NCI-H524 (cell line): ENCODE measurements at places on chromosomes 1 and 21.

DNA sequence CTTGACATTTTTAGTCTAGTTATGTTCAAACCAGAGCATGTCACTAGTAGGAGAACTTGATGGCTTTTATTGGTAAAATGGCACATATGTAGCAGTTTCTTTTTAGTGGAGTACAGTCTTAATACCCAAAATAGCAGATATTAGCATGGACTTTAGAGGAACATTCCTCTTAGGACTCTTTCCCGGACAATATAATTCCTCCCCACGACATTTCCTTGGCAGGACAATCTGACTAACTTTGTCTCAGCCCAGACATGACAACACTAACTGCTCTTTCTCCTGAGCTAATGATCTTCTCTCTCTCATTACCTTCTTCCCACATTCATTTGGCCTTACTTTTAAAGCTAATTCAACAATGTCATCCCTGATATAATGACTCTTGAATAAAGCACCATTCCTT lies 62.5 kb downstream of the ADAMTS1 start:
- no peak for DNase-seq

GRCh38 chr1:206666954-206667665 lies 17.6 kb upstream of the MAPKAPK2 start:
- DNase-seq: no peak

DNA sequence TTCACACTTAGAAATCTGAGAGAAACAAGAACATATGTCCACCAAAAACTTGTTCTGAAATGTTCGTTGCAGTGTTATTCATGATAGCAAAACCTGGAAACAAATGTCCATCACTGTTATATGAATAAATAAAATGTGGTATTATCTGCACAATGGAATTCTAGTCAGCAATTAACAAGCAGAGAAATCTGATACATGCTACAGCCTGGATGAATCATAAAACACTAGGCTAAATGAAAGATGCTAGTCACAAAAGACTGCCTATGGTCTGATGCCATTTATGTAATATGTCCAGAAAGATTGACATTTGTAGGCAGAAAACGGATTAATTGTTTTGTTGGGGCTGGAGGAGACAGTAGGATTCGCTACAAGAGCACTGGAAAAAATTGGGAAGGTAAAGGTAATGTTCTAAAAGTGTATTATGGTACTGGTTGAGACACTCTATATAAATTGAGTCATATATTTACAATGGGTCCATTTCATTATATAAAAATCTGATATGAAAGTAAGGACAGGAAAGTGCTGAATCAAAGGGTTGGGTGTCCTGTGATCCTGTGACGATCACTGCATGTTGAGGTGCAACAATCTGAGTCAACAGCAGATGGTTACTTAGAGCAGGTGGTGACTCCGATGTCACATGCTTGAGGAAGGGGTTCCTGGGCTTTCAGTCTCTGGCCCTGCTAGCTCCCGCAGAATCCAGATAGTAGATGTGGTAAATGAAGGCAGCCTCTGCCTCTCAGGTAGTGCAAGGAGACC lies 102.1 kb upstream of the NBPF4 start:
- peak; percentile 59 for DNase-seq

- no peak for DNase-seq
Observed at GRCh38 chr1:209412036-209412435, 171.5 kb upstream of the CAMK1G start.

DNA sequence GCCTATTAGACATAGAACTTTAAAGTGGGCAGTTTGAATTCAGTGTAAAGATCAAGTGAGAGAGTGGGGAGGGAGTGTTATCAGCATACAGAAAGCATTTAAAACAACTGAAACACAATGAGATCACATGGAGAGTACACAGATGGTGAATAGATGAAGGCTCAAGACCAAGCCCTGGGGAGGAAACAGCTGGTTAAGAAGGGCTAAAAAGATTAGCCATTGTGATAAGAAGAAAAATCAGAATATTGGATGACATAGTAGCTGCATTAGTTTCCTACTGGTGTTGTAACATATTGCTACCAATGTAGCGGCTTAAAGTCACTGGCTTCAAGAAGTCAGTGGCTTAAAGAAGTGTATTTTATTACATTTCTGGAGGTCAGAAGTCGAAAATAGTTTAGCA lies 443.4 kb upstream of the RGS18 start:
- peak; percentile 91 for DNase-seq

DNA sequence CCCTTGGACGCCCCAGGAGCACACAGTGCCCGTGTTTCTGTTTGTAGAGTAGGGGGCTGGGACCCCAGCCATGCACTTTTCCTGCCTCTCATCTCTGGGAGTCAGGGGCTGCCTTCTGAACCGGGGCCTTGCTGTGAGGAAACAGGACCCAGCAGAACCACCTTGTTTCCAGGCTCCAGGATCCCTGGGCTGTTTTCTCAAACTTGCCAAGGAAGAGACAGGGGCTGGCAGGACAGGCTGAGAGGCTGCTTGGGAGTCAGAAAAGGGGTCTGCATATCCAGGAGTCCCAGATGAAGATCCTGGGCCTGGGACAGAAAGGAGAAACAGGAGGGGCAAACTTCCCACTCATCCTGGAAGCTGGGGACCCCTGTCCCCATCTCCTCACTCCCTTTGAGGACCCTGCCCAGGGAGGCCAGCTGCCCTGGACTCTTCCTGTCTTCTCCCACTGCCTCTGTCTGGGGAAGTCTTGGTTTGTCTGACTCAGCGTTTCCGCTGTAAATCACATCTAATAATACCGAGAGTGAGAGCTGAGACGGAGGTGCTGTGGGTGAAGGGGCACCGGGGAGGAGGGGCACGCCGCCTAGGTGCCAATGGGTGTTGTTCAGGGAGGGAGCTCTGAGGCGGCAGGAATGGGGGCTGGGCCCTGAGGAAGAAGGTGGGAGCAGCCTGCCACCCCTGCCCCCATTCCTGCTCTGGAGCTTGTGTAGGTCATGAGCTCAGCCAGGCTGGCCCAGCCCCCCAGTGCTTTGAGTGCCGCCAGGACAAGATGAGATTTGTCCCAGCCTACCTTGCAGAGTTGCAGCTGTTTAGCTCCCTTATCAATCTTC lies 16.7 kb downstream of the POU3F1 start:
- DNase-seq: peak; percentile 52

GRCh38 chr21:42799516-42799915 lies 79.8 kb downstream of the WDR4 start:
- no peak for DNase-seq

DNA sequence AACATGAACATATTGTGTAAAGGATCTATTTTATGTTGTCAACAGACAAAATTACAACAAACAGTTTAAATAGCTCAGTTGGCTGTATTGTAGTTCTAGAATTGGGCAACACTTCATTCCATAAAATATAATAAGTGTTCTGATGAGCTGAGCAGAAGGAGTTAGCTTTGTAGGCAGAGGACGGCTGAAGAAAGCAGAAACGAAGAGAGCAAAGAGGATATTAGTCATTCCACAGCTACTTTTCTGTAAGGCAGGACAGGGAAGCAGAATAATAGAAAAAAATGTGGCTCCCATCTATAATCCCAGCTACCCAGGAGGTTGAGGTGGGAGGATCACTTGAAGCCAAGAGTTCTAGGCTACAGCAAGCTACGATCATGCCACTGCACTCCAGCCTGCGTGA lies 20.2 kb upstream of the IVNS1ABP start:
- no peak for DNase-seq

- no peak for DNase-seq
Observed at GRCh38 chr1:179241530-179242097, 12.1 kb upstream of the ABL2 start.

DNA sequence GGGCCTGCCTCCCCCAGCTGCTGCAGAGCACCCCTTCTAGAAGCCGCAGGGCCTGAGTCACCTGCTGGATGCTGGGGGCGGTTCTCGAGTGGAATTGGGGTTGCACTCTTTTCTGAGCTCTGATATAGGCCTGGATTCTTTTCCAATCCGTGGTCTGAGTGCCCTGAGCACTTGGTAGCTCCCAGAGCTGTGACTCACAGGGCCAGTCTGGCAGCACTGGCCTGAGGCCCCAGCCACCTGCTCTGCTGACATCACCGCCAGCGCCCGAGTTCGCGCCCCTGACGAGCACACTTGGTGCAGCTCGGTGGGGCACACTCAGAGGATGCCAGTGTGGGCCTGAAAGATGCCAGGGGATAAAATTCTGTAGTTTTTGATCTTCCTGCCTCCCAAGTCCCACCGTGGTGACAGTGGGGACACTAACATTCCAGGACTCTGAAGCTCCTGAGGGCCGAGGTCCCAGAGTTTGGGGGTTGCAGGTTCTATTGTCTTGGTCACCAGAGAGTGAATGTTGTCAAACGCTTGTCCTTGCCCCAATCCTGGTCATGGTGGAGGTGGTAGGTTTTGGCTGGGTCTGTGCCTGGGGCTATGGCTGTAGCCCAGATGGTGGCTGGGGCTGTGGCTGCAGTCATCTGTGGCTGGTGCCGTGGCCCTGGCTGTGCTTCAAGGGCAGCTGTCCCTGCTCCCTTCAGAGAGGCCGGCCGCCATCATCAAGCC lies 74.6 kb downstream of the OBSCN start:
- DNase-seq: no peak

DNA sequence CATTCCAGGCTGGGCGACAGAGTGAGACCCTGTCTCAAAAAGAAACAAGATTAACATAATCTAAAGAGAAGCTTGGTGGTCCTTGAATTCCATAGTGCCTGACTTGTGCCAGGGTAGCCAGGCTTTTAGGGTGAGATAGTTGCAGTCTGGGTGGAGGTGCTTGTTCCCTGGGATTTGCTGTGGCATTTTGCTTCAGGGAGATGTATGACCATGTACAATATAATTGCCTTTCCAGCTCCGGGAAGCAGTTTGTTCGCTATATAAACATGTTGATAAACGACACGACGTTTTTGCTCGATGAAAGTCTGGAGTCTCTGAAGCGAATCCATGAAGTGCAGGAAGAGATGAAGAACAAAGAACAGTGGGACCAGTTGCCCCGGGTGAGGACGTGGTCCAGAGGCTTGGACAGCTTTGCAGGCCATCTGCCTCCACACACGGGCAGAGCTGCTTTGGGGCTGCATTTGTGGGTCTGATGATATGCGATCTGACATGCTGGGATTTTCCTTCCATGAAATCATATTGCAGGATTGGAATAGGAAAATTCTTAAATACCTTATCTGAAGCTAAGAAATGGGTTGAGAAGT lies 49.4 kb upstream of the KIF1B start:
- DNase-seq: peak; percentile 13

- no peak for DNase-seq
Observed at GRCh38 chr1:87880098-87880760, 551.5 kb downstream of the LMO4 start.

DNA sequence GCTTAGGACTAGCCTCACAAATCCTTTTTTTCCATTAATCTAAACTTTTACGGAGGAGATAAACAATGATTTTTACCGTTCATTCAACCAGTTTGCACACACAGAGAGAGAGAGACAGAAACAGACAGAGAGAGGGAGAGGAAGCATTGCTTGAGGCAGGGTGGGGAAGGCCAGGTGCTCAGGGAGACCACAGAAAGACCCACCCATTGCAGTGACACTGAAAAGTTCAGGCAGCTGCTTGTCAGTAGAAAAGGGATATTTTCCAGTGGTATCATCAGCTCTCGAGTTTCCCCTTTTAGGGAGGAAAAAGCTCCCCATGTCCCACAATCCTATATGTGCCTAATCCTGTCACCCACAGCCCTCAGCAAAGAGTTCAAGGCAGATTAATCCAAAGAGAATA lies 27.2 kb downstream of the TCP10L start:
- DNase-seq: no peak

GRCh38 chr1:178857126-178857525 lies 13.8 kb downstream of the ANGPTL1 start:
- no peak for DNase-seq

DNA sequence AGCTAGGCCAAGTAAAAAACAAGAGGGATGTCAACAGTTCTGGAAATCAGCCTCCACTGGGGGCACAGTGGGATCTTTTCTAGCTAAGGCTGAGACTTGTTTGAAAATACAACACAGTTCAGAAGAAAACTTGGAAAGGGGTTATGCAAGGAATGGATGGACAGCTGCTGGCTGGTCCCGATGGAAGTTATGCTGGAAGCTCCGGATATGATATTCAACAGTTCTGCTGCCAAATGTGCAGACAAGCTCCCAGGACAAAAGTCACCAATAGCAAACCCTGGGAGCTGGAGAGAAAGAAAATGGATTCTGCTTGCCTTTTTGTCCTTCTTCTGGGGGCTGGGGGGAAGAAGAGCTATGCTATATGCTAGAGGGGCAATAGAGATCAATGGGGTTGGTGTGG lies 14.3 kb downstream of the LMX1A start:
- DNase-seq: no peak

GRCh38 chr1:31679676-31680230 lies 24.1 kb downstream of the COL16A1 start:
- no peak for DNase-seq

GRCh38 chr1:87730274-87731216 lies 401.9 kb downstream of the LMO4 start:
- DNase-seq: no peak

DNA sequence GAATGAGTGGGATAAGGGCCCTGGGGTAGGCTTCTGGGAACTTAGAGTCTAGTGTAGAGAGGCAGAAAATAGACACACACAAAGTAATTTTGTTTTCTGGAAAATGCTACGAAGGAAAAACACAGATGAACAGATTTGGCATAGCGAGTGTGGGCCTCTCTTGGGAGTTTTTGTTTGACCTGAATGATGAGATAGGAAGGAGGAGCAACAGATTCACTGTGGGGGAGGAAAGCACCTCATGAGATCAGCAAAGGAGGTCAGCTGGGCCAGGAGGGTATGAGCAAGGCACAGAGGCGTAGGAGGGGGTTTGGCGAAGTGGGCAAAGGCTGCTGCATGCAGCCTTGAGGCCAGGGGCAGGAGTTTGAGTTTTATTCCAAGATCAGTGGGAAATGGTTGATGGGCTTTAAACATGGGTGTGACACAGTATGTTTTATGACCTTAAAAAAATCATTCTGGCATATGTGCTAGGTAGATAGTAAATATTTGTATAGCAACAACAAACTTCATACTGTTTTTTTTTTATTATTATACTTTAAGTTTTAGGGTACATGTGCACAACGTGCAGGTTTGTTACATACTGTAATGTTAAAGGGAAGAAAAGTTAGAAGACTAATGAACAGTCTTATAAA lies 57.9 kb downstream of the FGGY start:
- DNase-seq: no peak

GRCh38 chr1:209584231-209584672 lies 738 bp downstream of the CAMK1G start:
- no peak for DNase-seq

DNA sequence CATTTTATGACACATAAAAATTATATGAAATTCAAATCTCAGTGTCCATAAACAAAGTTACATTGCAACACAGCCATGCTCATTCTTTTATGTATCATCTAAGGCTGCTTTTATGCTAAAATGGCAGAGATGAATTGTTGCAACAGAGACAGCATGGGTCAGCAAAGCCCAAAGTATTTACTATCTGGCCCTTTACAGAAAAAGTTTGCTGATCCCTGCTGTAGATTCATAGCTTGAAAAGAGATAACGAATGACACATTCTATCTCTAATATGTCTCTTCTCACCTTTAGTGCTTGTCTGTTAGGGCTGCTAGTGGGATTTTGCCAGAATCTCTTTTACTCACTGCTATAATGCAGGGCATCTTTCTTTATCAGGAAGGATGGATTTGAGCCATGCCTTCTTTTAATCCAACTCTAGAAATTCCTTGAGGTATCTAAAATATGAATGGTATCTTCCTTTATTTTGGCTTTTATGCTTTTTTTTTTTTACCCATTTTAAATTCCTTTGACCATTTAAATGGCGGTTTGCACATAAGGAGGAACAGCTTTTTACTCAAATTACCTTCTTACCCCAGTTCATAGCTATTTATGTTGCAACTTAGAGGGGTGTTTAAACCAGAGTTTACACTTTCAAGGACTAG lies 598.2 kb downstream of the PLPP3 start:
- DNase-seq: no peak

GRCh38 chr1:192225703-192226102 lies 67.4 kb downstream of the RGS18 start:
- no peak for DNase-seq
